ENCODE measurements at places on chromosomes 3 and 15.

- no peak for DNase-seq
Observed at GRCh38 chr15:35567392-35567791, 21.4 kb upstream of the DPH6 start.

- DNase-seq, result no peak
Observed at GRCh38 chr15:90097475-90097874, 4.8 kb downstream of the IDH2 start.

DNA sequence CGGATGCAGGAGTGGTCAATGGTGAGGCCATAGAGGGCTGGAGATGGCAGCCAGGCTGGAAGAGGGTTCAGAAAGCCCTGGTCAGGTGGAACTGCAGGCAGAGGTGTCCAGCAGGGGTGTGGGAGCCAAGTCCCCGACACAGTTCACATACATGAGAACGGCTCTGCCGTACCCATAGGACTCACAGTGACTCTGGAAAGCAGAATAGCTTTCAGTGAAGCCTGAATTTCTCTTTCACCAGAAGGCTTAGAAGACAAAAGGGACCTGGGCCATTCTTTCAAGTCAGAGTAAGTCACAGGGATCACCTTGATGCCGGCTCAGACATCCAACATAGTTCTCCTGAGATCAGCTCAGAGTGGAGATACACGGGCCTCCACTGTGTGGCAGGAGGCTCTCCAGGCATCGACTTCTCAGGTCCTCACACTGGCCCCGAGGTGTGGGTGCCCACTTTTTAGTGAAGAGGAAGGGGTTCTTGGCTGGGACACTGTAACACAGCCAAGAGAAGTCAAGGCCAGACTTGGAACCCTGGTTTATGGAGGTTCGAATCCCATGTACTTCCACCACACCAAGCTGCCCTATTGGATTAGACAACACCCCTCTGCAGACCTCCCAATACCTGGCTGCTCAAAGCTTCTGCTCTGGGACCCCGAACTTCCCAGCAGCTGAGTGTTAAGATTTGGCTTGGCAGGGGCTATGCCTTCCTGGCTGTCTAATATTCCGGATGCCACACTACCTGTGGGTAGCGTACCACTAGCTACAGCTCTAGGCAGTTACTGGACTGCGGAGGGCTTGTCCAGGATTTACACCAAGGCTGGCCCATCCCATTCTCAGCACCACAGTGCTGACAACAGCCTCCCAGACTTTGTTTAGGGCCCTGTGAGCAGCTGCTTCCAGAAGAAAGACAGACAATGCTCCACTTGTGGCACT, 40.4 kb upstream of the RAB6B start:
- DNase-seq, result no peak

DNA sequence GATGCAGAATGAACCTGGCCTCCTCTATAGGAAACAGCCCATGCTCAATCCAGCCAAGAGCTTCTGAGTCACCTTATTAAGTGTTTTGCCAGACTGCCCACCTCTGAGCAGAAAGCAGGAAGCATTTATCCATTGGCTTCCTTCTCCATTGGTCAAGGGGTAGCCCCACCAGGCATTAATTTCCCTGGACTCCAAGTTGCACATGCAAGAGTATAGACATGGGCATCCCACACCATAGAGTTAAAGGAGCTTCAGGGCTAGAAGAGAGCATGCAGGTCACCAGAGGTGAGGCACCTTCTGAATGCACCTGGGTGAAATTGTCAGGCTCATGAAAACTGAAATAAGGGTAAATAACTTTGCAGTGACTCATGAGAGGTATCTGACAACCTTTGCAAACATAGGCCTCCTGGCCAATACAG, 230.8 kb upstream of the STAC start:
- DNase-seq, result no peak

- DNase-seq, result no peak
Observed at GRCh38 chr3:5136211-5136918, 14.3 kb downstream of the ARL8B start.

GRCh38 chr3:25938566-25939325, 148.9 kb downstream of the OXSM start:
- no peak for DNase-seq

Measured in fibroblast of skin of abdomen (primary cell).